ENCODE measurements at places on chromosomes 7 and 10. TPM values are rescaled to one million over a fixed set of nuclear protein-coding genes. Genes with fewer than 3 reads are reported as not detected.

GRCh38 chr7:26681819-26682418 is 182.5 kb downstream of the SKAP2 start:
- H3K27me3 ChIP-seq = no peaks in the 10 kb centered on the region
- H3K27ac ChIP-seq = no peak overlapping the region
- H3K4me3 ChIP-seq = no peak overlapping the region
- H3K4me1 ChIP-seq = no peaks in the 10 kb centered on the region
- no peak for DNase-seq

GRCh38 chr7:139362302-139362701 is 2.6 kb downstream of the LUC7L2 start:
- H3K4me1 ChIP-seq = peaks cover 40% of the 10 kb centered on the region
- H3K27ac ChIP-seq = no peak overlapping the region
- no peak for DNase-seq

- no peak for DNase-seq
- no peak overlapping the region for H3K4me3 ChIP-seq
- no peaks in the 10 kb centered on the region for H3K27me3 ChIP-seq
- H3K36me3 ChIP-seq = no peaks in the 10 kb centered on the region
- H3K4me1 ChIP-seq = no peaks in the 10 kb centered on the region
- no peak overlapping the region for H3K27ac ChIP-seq
Measured at GRCh38 chr10:98212196-98212595, 55.8 kb downstream of the LOXL4 start.

DNA sequence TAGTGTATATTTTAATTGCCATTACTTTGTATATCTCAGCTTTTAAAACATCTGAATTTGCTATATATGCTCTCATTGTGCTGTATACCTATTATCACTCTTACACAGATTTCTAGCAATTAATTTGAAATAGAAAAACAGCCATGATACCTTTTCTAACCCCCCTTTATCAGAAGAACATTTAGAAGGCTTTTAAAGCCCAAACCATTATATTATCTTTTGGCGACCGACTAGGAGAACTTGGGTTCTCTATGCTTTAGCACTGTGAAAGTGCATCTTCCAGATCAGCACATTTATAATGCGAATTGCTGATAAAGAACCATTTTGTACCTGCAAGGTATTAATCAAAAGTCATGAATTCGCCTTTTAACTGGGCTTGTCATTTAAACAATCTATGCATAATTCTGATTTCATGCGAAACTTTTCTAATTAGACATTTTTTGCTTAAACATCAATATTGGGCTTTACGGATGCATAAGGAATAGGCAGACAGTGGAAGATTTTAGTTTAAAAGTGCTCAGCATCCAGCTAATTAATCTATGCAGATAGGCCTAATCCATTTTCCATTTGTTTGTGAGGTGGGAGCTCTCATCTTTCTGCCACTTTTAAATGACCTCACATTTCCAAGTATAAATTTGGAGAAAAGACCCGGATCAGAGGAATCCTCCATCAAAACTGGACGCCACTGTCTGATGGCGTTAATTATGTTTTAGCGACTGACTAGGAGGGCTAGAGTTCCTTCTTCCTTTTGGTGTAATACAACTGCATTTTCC is 1.2 kb upstream of the MLLT10 start:
- no peaks in the 10 kb centered on the region for H3K36me3 ChIP-seq
- no peak for DNase-seq
- H3K27me3 ChIP-seq = no peaks in the 10 kb centered on the region

- H3K27me3 ChIP-seq = no peaks in the 10 kb centered on the region
- DNase-seq = no peak
- H3K4me1 ChIP-seq = no peaks in the 10 kb centered on the region
- no peak overlapping the region for H3K4me3 ChIP-seq
- H3K36me3 ChIP-seq = no peaks in the 10 kb centered on the region
Measured at GRCh38 chr10:23157691-23158369, 34.3 kb upstream of the PTF1A start.

GRCh38 chr10:30095631-30096422 is 36.4 kb upstream of the JCAD start:
- no peak for DNase-seq
- H3K4me3 ChIP-seq = no peak overlapping the region
- no peak overlapping the region for H3K27ac ChIP-seq
- H3K27me3 ChIP-seq = no peaks in the 10 kb centered on the region
- H3K4me1 ChIP-seq = no peaks in the 10 kb centered on the region

- H3K4me3 ChIP-seq = no peak overlapping the region
- no peaks in the 10 kb centered on the region for H3K4me1 ChIP-seq
- DNase-seq = no peak
- H3K36me3 ChIP-seq = no peaks in the 10 kb centered on the region
- H3K27me3 ChIP-seq = no peaks in the 10 kb centered on the region
Measured at GRCh38 chr10:132836832-132837540, 51.0 kb upstream of the NKX6-2 start.

GRCh38 chr7:44767912-44768627 is 19.4 kb downstream of the ZMIZ2 start:
- peaks cover 37% of the 10 kb centered on the region for H3K36me3 ChIP-seq
- no peaks in the 10 kb centered on the region for H3K27me3 ChIP-seq
- H3K4me3 ChIP-seq = no peak overlapping the region
- H3K27ac ChIP-seq = peak overlapping the region; percentile 9
- H3K4me1 ChIP-seq = peaks cover 32% of the 10 kb centered on the region

DNA sequence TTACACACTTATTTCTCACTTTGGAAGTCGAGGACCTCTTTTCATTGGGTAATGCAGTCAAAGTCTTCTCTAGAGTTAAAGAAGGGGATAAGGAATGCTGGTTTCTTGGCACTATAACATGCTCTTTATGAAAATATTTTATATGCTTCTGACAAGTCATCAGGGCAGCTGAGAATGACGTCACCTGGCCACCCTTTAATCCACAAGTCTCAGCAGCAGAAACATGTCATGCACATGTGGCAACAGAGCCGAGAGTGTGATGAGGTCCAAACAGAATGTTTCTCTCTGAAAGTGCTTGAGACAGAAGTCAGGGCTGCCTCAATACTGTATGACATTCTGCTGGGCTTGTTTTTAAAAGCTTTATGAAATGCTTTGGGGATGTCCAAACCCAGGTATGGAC is 63.5 kb upstream of the C10orf90 start:
- H3K27ac ChIP-seq = no peak overlapping the region
- no peaks in the 10 kb centered on the region for H3K27me3 ChIP-seq

DNA sequence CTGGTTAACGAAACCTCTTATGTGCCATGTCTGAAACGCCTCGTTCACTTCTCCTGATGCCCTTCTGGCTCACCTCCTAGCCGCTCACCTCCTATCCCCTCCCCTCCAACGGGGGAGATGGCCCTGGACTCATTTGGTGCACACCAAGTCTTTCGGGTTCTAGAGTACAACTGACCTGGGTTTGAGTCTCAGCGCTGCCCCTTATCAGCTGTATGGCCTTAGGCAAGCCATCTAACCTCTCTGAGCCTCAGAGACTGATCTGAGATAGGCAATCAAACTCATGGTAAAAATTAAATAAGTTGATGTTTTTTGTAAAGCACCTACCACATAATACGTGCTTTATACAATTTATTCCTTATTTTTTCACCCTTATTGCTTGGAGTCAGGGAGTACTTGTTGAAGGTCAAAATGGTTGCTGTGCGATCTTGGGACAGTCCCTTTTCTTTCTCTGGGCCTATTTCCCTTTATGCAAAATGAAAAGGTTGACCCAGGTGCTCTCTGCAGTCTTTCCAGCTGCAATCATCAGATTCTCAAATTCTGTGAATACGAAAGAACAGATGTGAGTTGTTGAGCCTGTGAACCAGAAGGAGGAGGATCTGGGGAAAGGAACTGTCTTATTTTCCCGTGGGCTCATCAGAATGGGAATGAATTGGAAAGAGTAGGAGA is 31.2 kb upstream of the PLEKHA1 start:
- no peak overlapping the region for H3K4me3 ChIP-seq
- no peak overlapping the region for H3K27ac ChIP-seq
- H3K4me1 ChIP-seq = no peaks in the 10 kb centered on the region

DNA sequence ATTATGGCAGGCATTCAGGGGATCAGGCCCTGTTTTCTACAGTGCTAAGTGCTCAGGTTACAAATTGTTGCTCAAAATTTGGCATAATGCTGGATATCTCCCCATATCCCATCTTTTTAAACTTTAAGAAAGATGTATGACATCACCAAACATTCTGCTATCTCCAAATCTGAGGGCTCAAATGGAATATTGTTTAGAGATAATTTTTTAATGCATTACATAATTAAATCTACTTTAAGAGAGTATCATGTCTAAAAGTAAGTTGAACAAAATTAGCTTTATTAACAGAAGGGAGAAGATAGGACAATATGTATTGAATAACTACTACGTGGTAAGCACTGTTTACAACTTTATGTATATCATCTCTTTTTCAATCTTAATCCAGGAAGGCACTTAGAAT is 13.9 kb downstream of the NT5C3A start:
- H3K36me3 ChIP-seq = no peaks in the 10 kb centered on the region
- no peaks in the 10 kb centered on the region for H3K27me3 ChIP-seq
- no peak overlapping the region for H3K4me3 ChIP-seq
- peaks cover 21% of the 10 kb centered on the region for H3K4me1 ChIP-seq
- DNase-seq = no peak

Gene FAM25A
- total RNA-seq = not detected

Gene ZNF277
- total RNA-seq = 13.5 TPM

Gene ZNF365
- total RNA-seq = 0.53 TPM

All from CD8-positive, alpha-beta memory T cell (primary cell).